ENCODE measurements at places on chromosomes 16 and 17.

- no peak for DNase-seq
Observed at GRCh38 chr16:13453938-13454553, 465.9 kb upstream of the ERCC4 start.

- no peak for DNase-seq
Observed at GRCh38 chr16:70725024-70725911, 39.4 kb upstream of the MTSS2 start.

GRCh38 chr17:79834565-79835469 lies 4.4 kb downstream of the CBX4 start:
- no peak for DNase-seq

- no peak for DNase-seq
Observed at GRCh38 chr16:77581706-77582105, 140.6 kb upstream of the NUDT7 start.

All from breast epithelium (tissue), 4 donors.